ENCODE measurements at places on chromosomes 1 and 21. TPM values are rescaled to one million over a fixed set of nuclear protein-coding genes. Genes with fewer than 3 reads are reported as not detected.

GRCh38 chr1:203057911-203058675 is 27.7 kb downstream of the MYOG start:
- no peak for DNase-seq

- DNase-seq, result no peak
Observed at GRCh38 chr1:46285730-46286477, 17.5 kb downstream of the LRRC41 start.

DNA sequence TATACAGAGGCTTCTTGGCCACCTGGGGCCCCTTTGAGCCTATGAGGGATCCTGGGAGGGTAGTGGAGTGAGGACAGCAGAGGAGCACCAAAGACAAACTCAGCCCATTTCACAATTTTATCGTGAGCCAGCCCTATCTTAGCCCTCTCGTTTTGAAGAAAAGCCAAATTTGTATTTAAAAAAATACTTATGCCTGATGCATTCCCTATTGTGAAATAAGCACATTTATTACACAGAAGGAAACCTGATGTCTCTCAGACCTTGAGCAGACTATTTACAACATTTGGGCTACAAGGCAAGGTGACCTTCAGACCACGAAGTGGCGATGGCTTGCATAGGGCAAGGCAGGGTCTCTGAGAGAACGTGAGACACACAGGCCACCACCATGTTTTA is 41.3 kb upstream of the H6PD start:
- no peak for DNase-seq

HIVEP3 gene
- total RNA-seq, result not detected

TIE1 gene
- total RNA-seq, result 0.20 TPM

LY9 gene
- not detected for total RNA-seq

GRCh38 chr21:27306791-27307775 is 340.2 kb upstream of the ADAMTS5 start:
- no peak for DNase-seq

DNA sequence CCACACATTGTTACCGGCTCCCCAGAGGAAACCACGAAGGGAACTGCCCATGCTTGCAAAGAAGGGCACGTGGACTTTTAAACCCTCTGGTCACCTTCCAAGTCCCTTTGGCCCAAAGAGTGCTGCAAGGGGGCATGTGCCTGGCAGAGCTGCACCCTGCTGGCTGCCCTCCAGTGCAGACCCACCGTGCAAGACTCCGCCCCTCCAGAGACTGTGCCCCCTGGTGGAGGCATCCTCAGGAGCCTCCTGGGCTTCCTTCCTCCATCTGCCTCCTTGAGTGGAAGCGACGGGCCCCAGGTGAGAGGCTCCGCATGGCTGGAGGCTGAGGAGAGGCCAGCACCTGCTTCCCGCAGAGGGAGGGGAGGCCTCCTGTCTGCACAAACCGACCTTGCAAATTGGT is 100.6 kb downstream of the CRYAA start:
- DNase-seq, result no peak

GRCh38 chr1:67559222-67559700 is 125.7 kb upstream of the GADD45A start:
- peak; percentile 81 for DNase-seq

PPOX gene
- total RNA-seq, result 7.9 TPM

DNA sequence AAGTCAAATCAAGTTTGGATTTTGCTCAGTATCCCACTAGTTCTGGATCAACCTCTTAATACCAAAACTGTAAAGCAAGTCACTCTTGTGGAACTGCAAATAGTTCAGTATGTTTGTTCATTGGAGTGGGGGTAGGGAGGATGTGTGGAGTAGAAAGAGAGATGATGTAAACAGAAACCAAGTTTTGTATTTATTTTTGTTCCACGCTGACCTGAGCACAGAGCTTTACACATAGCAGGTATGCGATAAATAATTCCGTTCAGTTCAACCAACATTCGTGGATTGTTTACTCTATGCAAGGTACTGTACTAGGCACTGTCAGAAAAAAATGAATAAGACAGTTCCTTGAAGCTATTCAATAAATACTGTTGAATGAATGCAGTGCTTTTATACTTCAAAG is 4.5 kb upstream of the ZNF644 start:
- DNase-seq, result no peak

DNA sequence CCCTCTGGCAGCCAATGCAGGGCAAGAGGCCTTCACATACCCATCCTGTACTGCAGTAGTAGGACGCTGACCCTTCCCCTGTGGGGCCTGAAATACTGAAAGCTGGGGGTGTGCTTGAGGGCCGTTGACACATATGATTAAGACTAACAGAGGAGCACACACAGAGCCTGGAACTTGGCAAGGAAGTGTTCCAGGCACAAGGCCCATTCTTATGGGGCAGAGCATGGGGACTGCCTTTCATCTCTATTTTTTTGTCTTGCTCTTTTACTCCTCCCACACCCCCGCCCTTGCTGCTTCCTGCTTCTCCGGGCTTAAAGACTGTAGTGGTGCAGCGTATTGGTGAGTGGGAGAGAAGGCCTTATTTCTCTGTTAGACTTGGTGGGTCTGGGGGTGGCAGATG is 137.4 kb downstream of the BACH1 start:
- peak; percentile 62 for DNase-seq

GRCh38 chr1:228795596-228795995 is 60.3 kb downstream of the RHOU start:
- DNase-seq, result peak; percentile 12

DNA sequence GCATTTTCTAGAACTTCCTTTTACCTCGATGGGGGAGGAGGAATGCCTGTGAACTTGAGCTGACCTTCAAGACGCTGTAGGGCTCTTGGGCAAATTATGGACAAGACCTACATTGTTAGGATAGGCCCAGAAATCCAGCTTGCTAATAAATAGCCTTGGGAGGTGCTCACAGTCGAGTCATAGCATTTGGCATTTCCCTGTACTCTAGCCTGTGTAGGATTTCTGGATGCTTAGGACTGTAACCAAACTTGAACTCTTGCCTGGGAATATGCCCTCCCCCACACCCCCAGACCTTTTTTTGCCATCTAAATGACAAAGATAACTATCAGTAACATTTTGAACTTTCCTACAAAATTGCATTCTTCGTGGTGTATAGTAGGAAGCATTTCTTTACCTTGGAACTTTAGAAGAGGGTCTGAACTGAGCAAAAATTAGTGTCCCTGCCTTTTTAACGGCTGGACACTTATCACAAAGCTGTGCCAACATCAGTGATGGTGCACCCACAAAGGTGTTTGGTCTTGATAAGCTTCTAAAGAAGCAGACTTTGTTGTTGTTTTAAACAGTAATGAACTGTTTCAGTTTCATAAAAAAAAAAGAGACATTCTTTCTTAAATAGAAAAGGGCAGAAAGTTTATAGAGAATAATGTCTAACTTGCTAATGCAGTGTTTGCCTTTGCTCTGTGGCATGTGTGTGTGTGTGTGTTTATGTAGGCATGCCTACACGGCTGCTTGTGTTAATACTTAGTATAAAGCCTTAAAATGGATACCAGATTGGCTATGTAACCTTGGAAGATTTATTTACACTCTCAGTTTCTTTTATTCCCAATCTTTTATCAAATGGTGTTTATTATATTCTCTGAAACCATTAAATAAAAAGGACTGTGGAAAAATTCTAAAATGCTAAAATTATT is 88.2 kb downstream of the NFIA start:
- no peak for DNase-seq

- peak; percentile 9 for DNase-seq
Observed at GRCh38 chr1:178928041-178928440, 57.2 kb upstream of the ANGPTL1 start.

DNA sequence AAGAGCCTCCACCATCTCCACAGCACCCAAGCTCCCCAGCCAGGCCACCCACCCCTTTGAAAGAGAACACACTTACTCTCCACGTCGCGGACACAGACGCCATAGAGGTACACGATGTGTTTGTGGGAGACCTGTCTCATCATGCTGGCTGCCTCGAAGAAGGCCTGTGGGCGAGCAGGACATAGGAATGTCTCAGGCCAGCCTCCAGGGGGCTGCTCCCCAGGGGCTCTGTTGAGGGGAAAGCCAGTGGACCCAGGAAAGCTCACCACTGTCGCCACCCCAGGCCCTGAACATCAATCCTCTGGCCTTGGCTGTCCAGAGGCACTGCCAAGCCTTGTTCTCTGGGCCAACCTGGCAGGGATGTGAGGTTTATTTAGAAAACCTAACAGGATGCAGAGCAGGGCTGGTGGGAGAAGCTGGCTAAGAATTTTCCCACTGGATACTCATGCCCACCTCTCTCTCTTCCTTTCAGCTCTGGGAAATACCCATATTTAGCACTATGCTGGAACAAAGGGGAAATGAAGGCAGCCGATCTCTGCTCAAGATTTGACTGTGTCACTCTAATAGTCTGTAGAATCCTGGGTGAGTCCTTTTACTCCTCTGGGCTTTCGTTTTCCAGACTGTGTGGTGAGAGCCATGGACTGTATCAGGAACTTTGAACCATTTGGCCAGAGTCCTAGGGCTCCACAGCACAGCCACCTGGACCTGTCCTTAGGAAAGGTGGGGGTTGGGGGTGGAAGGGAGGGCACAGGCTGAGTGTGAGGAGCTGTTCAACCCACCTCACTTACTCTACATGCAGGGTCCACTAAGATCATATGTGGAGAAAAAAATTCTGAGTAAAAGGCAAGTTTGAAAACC is 101.9 kb downstream of the RAVER2 start:
- DNase-seq, result no peak

DNA sequence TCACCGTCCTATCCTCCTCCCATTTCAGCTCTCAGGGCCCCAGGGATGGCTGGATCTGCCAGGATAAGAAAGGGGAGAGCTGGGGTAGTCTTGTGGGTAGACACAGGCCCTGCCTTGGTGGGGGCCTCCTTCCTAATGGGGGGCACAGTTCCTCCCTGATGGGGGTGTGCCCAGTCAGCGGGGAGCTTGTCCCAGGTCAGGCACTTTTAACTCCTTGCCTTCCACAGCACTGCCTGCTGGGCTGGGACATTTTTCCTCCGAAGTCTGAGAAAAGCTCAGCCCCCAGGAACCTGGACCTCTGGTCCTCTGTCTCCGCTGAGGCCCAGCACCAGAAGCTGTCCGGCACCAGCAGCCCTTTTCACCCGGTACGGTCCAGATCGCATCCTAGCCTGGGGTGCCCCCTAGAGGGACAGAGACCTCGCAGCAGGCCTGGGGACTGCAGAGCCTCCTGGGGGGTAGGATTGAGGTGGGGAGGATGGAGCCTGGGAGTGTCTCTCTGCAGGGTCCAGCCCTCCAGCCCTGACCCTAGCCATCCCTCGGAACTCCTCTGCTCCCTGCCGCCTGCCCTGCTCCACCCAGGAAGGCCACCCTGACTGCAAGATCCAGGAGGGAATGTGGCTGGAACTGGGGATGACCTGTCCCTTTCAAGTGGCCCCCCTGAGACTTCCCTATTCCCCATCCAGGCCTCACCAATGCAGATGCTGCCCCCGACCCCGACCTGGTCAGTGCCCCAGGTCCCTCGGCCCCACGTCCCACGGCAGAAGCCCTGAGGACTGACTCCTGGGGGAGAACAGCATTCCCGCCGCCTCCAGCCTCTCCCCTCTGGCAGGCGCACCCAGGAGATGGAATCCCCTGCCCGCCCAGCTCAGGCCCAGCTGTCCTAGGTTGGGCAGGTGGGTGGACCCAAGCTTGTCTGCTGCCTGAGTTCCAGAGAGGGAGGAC is 12.0 kb downstream of the MIIP start:
- DNase-seq, result peak; percentile 22

- no peak for DNase-seq
Observed at GRCh38 chr1:15173863-15174614, 20.5 kb downstream of the TMEM51 start.

GRCh38 chr1:56590520-56591011 is 11.2 kb upstream of the PLPP3 start:
- peak; percentile 19 for DNase-seq

- DNase-seq, result no peak
Observed at GRCh38 chr1:198072177-198072576, 84.6 kb upstream of the NEK7 start.

- DNase-seq, result no peak
Observed at GRCh38 chr21:44738621-44739020, 27.2 kb upstream of the TSPEAR start.

- DNase-seq, result no peak
Observed at GRCh38 chr21:44371596-44371995, 18.2 kb downstream of the TRPM2 start.

PLA2G4A gene
- 14.7 TPM for total RNA-seq

DNA sequence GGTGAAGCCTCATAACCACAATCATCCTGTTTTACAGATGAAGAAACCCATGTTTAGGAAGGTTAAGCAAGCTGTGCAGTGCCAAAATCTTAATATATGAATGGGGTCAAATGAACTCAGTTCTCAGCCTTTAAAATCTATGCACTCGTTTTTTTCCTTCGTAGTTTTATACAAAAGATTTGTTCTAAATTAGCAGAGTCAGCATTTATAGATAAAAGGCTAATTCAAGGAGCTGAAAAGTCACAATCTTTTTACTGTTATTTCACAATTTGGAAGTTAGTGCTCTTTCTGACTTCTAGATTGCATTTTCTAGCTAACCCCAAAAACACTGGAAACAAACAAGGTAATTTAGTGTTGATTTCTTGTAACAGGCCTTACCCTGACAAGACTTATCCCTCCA is 766.9 kb upstream of the ADGRL4 start:
- DNase-seq, result no peak

ELK4 gene
- 20.9 TPM for total RNA-seq

THEM5 gene
- not detected for total RNA-seq

BRDT gene
- total RNA-seq, result not detected

DNA sequence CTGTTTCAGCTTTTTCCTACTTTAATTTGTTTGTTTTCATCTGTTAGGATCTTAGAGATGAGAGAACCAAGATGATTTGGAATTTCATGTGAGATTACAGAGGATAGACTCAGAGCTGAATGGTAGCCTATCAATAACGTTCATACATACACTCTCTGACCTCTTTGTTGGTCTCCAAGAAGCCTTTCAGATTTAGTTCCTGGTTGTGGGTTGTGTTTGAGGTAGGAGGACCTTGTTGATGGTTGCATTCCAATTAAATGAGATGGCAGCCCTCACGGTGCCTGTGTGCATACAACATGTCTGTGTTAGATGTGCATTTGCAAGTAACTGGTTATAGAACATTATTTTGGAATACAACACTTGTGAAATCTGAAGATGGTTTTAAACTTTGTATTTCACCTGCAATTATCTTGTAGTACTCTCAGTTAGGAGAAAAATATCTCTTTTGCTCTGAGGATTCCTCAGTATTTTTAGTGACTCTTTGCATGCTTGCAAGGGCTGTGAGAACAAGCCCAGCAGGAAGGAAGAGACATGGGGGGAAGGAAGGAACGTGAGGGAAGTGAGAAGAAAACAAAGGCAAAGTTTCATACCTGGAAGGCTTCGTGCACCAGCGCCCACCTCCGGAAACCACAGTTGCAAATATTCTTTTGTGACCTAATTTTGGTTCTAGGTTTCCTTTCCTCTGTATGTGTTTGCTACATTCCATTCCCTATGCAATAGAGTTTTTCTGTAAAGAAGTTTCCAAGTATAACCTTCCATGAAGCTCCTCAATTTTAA is 291.8 kb downstream of the DISC1 start:
- DNase-seq, result peak; percentile 11

- DNase-seq, result no peak
Observed at GRCh38 chr1:21559788-21560567, 50.8 kb downstream of the ALPL start.

- DNase-seq, result no peak
Observed at GRCh38 chr21:45109831-45110492, 35.6 kb downstream of the ADARB1 start.

GRCh38 chr1:230753586-230754251 is 6.5 kb downstream of the CAPN9 start:
- no peak for DNase-seq
